ENCODE measurements at places on chromosomes 3 and 15.

DNA sequence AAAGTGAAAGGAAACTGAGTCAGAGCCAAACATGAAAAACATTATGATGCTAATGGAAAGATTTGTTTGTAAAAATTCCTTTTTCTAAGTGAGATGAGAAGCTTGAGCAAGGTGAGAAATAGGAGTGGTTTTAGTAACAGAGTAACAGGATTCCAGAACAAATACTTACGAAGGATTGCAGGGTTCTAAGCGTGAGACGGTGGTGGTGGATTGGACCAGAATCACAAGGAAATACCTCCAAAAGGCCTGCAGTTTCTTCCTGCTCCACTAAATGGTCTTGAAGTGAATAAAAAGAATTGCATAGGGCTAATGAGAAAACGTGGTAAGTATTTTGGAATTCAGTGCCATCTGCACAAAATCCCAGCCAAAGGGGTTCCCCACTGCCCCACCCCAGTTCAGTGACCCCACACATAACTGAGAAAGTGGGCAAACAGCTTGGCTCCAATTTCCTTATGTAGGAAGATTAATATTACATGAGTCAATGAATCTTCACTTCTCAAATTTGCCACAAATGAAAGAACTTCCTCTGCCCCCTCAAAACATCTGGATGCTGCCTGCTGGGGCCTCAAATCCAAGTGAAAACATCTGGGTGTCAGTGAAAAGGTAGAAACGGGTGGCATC is 283.8 kb upstream of the NR2F2 start:
- DNase-seq = no peak

DNA sequence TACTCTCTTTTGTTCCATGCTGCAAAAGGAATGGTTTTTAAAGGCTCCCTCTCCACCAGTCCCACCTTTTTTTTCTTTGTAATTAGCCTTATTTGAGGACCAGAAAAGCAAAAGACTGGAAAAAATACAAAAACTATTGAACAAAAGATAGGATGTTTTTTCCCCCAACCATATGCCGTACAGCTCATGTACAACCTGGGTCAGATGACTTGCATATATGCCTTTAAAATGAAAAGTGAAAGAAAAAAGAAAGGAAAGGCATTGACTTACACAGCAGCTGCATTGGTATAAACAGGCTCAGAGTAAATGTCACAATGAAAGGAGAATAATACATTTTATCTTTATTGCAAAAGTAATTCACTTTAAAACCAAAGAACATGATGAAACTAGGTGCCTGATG is 69.5 kb upstream of the CMC1 start:
- no peak for DNase-seq

- DNase-seq = no peak
Observed at GRCh38 chr15:70478251-70478990, 284.9 kb downstream of the UACA start.

GRCh38 chr3:73222126-73222525 is 160.7 kb downstream of the EBLN2 start:
- no peak for DNase-seq

- no peak for DNase-seq
Observed at GRCh38 chr3:34419801-34420200, 621.4 kb downstream of the PDCD6IP start.

- DNase-seq = no peak
Observed at GRCh38 chr3:57948781-57949242, 59.4 kb upstream of the FLNB start.

DNA sequence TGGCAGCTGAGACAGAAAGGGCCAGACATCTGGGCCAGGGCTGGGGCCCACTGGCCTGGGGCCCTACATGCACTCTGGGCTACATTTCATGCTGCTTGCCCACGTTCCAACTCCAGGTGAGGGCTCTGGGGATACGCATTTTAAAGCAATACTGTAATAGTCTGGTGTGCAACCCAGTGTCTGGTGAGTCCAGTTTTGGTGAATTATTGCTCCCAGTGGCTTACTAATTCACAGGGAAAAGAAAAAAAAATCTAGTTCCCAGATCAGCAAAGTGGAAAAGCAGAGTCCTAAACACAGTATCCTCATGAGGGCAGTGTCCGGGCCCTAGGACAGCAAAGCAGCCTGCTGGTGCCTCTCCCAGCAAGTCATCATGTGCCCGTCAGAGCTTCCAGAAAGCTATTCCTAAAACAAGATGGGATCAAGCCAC is 82.4 kb downstream of the CCNL1 start:
- no peak for DNase-seq

DNA sequence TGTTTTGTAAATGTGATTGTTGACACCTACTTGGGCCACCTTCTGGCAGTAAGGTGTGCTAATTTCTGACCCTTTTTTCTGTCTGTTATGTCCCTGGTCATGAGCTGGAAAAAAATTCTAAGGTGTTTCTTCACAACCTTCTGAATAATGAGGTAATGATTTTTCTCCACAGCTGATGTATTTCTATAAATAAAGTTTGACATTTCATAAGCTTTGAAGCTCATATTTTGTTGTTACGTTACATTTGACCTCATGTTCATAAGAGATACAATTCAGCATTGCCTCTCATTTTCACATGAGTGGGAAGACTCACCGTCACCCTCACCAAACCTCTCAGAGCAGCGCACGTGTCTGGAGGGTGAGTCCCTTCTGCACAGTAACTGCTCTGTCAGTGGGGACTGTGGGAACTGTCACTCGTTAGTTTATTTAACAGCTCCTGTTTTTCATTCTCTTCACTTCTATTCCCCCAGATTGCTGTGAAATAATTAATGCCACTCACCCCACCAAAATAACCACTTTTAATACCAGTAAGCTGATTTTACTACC is 140.9 kb downstream of the PLCL2 start:
- no peak for DNase-seq

- DNase-seq = no peak
Observed at GRCh38 chr15:99752556-99752955, 19.3 kb upstream of the LYSMD4 start.

DNA sequence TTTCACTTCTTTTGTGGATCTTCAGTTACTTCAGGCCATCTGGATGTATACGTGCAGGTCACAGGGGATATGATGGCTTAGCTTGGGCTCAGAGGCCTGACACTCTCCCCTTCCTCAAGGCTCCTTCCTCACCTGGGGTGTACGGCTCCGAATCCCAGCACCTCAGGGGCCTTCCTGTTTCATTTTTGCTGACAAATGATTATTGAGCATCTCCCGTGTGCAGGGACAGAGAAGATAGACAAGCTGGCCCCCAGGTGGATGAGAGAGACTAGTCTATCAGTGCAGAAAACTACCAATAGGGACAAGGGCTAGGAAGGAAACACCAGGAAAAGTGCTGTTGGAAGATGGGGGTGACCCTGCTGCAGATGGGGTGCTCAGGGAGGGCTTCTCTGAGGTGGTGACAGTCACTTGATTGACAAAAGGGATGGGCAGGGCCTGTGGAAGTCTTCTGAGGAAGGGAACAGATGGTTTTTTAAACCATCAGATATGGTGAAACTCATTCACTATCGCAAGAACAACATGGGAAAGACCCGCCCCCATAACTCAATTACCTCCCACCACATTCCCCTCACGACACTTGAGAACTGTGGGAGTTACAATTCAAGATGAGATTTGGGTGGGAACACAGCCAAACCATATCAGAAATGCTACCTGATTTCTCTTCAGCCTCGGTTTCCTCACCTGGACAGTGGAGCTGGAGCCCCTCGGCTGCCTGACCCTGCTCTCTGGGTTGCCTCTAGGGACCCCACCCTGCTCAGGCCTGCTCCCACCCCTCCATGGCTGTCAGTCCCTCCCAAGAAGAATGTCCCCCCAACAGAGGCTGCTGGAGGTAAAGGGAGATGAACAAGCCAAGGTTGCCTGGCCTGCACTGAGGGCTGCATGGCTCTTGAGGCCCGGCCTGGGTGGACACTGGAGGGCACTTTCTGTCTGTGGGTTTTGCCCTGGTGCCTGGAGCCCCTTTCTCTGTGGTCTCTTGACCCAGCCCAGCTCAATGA is 37.2 kb upstream of the ACAD9 start:
- no peak for DNase-seq

DNA sequence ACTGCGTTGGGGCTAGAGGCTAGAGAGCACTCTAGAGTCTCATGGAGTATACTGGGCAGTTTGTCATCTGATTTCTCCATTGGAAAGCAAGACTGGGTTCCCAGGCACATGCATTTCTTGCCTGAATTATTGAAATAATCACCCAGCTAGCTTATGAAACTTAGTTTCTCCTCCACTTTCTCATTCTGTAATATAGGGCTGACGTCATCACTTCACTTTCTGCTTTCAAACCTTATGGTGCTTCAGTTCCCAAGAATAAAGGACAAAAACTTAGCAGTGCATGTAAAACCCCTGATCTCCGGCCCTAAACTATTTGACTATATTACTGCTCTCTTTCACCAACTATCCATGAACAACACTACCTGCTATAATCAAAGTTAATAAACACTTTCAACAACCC is 147.9 kb downstream of the IGSF11 start:
- no peak for DNase-seq

- DNase-seq = no peak
Observed at GRCh38 chr15:23420806-23421575, 26.1 kb downstream of the GOLGA6L2 start.

GRCh38 chr15:74569731-74570070 is 28.7 kb downstream of the ARID3B start:
- no peak for DNase-seq

GRCh38 chr3:8668216-8668615 is 23.6 kb upstream of the SSUH2 start:
- DNase-seq = no peak

- DNase-seq = no peak
Observed at GRCh38 chr3:43048470-43048869, 57.4 kb downstream of the POMGNT2 start.
